ENCODE measurements at places on chromosomes 2 and 18.
A peak's percentile ranks its signal among the peaks of the same experiment; 100 is the strongest.

- H3K27ac ChIP-seq: no peak overlapping the region
- H3K4me1 ChIP-seq: no peaks in the 10 kb centered on the region
- 0 out of 2 replicates have a peak, but pooled peaks cover 4% of the 10 kb centered on the region for H3K27me3 ChIP-seq
These were observed 17.9 kb downstream of the B3GNT7 start for GRCh38 chr2:231413456-231413855.

DNA sequence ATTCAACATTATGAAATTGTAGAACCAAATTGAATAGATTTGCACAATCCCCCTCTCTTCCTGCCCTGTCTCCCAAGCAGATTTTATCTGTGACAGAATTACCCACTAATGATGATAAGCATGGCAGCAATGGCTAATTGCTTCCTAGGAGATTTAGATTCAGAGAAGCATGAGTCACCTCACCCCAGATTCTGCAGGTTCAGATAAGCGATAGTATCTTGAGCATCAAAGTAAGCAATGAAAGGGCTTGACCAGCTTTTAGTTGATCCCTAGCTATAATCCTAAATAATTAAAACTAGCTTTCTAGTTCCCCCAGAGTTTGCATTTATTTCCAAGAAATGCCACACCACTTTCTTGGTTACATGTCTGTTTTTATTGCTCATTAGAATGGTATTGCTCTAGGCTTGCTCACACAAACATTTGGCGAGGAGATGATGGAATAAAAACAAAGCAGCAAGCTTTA, 204.3 kb downstream of the GULP1 start:
- H3K36me3 ChIP-seq: no peaks in the 10 kb centered on the region
- H3K27ac ChIP-seq: 0 out of 2 replicates have a peak overlapping the region, but pooled peaks have one; percentile 8
- H3K4me1 ChIP-seq: peaks cover 28% of the 10 kb centered on the region
- peak; percentile 77 for DNase-seq
- H3K4me3 ChIP-seq: no peak overlapping the region

- no peak overlapping the region for H3K27ac ChIP-seq
- H3K4me3 ChIP-seq: no peak overlapping the region
- no peaks in the 10 kb centered on the region for H3K36me3 ChIP-seq
- H3K27me3 ChIP-seq: no peaks in the 10 kb centered on the region
These were observed 17.1 kb downstream of the PRKD3 start for GRCh38 chr2:37307500-37307899.

DNA sequence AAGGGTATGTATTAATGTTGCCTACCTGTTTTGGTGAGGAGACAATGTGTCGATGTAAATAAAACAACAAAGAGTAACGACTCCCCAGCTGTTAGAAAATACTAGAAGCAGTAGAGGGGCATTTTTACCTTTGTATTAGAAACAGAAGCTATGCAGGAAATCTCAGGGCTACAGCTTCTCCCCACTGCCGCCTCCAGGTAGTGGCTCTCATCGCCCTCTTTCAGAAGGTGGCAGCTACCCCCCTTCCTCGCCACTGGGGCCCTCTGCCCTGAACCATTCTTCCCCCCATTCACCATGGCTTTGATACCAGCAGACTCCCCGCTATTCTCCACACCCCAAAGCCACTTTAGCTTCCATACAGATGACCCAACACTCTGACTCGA, 6.7 kb downstream of the PLA2R1 start:
- peaks cover 39% of the 10 kb centered on the region for H3K4me1 ChIP-seq
- no peak for DNase-seq
- H3K27me3 ChIP-seq: no peaks in the 10 kb centered on the region
- no peaks in the 10 kb centered on the region for H3K36me3 ChIP-seq

DNA sequence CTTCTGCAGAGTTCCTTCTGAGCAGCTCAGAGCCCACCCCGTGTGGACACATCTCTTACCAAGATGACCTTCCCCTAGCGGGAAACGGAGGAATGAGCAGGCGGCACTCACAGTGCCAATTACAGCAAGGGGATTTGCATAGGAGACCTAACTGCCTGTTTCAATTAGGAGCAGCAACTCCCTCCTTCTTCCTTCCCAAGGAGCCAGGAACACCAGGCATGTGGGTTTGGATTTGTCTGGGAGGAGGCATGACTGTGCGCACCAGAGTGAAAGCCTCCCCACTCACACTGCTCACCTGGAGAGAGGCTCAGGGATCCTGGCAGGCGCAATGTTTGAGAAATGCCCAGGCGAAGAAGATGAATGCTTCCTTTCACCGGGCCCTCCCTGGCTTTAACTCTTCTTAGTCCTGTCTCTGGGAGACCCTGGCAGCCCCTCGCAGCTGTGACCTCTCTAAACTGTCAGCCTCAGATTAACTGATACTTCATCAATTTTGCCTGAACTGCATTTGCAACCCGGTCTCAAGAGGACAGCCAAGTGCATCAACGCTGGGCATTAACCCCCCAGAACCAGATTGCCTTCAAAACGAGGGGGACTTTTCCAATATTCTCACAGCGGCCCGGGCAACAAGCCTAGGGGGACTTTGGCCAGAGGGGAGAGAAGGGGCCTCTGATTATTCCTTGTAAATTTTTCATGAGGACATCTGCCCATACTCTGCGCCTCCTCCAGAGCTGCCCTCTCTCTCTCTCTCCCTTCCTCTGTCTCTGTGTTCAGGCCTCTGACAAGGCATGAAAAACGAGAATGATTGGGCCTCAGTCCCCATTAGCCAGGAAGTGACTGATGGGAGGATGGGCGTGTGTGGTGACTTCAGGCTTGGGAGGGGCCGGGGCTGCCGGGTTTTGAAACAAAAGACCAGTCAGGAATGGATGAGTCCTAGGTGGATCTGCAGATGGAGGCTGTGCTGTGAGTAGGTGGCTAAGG, 93.8 kb downstream of the CMPK2 start:
- DNase-seq: no peak
- no peak overlapping the region for H3K4me3 ChIP-seq

- H3K27me3 ChIP-seq: no peaks in the 10 kb centered on the region
- peak overlapping the region; percentile 65 for H3K27ac ChIP-seq
- H3K36me3 ChIP-seq: no peaks in the 10 kb centered on the region
- peak; percentile 82 for DNase-seq
- no peak overlapping the region for H3K4me3 ChIP-seq
These were observed 29.4 kb upstream of the EIF2AK3 start for GRCh38 chr2:88656690-88657089.

- no peak overlapping the region for H3K4me3 ChIP-seq
- no peaks in the 10 kb centered on the region for H3K27me3 ChIP-seq
- no peak overlapping the region for H3K27ac ChIP-seq
- no peaks in the 10 kb centered on the region for H3K4me1 ChIP-seq
These were observed 57.7 kb downstream of the TSHZ1 start for GRCh38 chr18:75268364-75268646.

DNA sequence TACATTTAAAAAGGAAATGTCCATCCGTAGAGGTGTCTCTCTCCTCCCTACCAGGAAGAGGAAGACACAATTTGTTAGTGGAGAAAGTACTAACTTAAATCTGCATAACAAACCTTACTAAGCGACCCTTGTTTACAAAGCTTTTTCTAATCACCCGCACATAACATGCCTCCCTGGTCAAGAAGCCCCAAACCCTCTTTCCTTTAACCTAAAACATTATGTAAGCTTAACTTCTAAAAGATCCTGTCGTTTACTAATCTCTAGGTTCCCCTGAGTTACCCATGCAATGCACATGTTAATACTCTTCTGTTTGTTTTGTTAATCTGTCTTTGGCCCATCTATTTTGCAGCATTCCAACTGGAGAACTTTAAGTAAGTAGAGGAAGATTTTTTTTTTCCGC, 630.3 kb upstream of the NRXN1 start:
- no peak for DNase-seq
- no peaks in the 10 kb centered on the region for H3K27me3 ChIP-seq
- no peak overlapping the region for H3K27ac ChIP-seq
- no peak overlapping the region for H3K4me3 ChIP-seq
- no peaks in the 10 kb centered on the region for H3K36me3 ChIP-seq
- no peaks in the 10 kb centered on the region for H3K4me1 ChIP-seq

- H3K27me3 ChIP-seq: no peaks in the 10 kb centered on the region
- no peaks in the 10 kb centered on the region for H3K36me3 ChIP-seq
- no peak overlapping the region for H3K4me3 ChIP-seq
These were observed 88.3 kb upstream of the HS6ST1 start for GRCh38 chr2:128406736-128407554.

GRCh38 chr2:20438334-20439192, 8.3 kb upstream of the RHOB start:
- H3K27me3 ChIP-seq: no peaks in the 10 kb centered on the region
- H3K4me1 ChIP-seq: peaks cover 9% of the 10 kb centered on the region
- DNase-seq: peak; percentile 90
- no peak overlapping the region for H3K4me3 ChIP-seq
- no peaks in the 10 kb centered on the region for H3K36me3 ChIP-seq
- no peak overlapping the region for H3K27ac ChIP-seq

DNA sequence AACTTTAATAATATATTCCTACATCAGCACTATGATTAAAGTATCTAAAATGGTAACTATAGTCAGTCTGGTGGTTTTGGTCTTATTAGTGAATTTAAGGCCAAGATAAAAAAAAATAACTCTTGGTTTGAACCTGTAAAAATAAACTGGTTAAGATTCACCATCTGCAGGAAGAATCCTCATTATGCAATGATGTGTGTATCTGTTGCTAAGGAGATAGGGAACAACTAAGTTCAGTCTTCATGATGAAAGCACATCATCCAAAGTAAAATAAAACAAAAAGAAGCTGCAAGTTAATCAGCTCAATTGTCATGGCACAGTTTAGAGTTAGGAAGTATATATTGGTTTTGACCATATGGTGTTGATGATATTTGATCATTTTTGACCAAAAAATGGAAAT, 466.0 kb downstream of the NYAP2 start:
- no peak overlapping the region for H3K4me3 ChIP-seq
- no peaks in the 10 kb centered on the region for H3K27me3 ChIP-seq
- no peaks in the 10 kb centered on the region for H3K4me1 ChIP-seq
- no peaks in the 10 kb centered on the region for H3K36me3 ChIP-seq

DNA sequence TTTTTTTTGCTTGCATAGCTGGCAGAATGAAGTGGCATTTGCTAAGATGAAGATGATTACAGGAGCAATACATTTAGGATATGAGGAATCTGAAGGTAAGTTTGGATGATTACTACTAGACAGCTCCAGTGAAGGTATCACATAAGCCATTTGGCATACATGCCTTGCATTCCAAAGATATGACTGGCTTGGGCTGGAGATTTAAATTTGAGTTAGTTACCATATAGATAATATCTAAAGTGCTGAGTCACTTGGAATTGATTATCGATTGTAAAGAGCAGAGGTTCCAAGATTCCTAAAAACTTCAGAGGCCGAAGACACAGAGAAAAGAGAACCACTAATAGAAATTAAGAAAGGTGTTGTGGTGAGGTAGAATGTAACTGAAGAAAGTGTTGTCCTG, 1026.4 kb downstream of the DSC3 start:
- H3K27ac ChIP-seq: no peak overlapping the region
- H3K27me3 ChIP-seq: no peaks in the 10 kb centered on the region
- no peak overlapping the region for H3K4me3 ChIP-seq
- DNase-seq: no peak
- peaks cover 5% of the 10 kb centered on the region for H3K4me1 ChIP-seq

GRCh38 chr2:152099367-152100050, 665 bp upstream of the CACNB4 start:
- peaks cover 68% of the 10 kb centered on the region for H3K27me3 ChIP-seq
- H3K36me3 ChIP-seq: no peaks in the 10 kb centered on the region
- peak overlapping the region; percentile 70 for H3K4me3 ChIP-seq

DNA sequence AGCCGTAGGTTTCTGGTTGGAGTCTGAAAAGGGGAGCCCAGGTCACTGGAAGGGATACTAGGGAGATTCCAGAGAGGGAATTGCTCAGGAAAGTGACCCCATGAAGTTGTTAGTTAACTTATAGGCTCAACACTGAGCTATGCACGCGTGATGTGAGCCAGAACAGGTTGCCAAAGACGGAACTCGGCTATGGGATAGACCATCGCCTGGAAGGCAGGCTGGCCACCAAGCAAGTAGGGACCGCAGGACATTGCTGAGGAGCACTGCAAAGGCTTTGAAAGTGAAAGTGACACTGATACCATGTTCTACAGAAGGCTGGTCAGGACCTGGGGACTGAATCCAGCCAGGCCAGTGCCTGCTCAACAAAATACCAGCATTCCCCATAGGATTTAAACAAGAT, 7.3 kb downstream of the FARP2 start:
- no peak overlapping the region for H3K27ac ChIP-seq
- H3K36me3 ChIP-seq: no peaks in the 10 kb centered on the region

DNA sequence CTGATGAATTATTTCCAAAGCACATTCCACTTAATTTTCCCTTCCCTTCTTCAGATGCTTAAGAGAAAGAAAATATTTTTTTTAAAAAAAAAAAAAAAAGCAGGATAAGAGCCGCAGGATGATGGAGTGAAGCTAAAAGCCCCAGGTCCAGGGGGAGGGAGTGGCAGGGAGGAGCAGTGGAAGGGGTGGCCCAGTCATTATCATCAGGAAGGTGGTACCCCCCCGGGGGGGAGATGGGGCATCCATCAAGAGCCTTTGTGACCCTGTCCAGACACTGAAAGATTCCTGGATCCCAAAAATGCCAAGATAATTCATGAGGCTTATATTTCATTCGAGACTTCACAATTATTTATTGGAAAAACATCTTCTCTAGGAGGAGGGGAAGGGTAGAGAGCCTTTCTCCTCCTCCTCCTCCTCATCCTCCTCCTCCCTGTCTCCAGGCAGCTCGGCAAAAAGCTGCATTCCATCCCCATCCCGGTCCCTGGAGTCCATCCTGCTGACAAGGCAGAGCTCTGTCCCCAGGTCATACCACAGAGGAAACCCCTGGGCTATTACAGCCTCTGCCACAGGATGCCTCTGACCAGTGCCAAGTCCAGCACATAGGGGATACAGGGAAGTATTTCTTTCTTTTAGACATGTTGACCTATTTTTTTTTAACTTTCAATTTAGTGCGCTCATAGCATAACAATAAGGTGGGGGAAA, 125.3 kb downstream of the TWIST2 start:
- H3K4me3 ChIP-seq: peak overlapping the region; percentile 42
- H3K4me1 ChIP-seq: peaks cover 27% of the 10 kb centered on the region
- peak; percentile 64 for DNase-seq
- H3K27ac ChIP-seq: peak overlapping the region; percentile 77
- H3K36me3 ChIP-seq: no peaks in the 10 kb centered on the region

DNA sequence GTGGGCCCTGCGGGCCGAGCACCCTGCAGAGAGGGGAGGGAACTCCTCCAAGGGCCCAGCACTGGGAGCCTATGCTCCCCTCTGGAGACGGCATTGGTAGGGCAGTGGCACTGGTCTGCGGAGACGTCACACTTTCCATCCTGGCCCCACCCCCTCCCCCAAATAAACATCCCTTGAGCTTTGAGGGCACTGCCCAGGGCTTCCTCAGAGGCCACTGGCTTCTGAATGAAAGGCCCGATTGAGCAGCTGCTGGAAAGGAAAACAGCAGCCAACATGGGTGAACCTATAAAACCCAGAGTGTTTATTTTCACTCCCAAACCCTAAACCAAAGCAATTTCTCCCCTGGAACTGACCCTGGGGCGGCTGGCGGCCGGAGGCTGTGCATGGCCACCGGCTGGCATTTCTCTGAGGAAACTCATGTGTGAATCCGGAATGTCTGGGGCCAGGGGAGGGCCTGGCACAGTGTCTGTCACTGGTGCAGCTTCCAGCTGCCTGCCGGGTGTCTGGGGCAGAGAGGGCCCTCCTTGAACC, 138.9 kb downstream of the DYSF start:
- H3K36me3 ChIP-seq: no peaks in the 10 kb centered on the region
- DNase-seq: no peak
- no peaks in the 10 kb centered on the region for H3K4me1 ChIP-seq
- no peak overlapping the region for H3K27ac ChIP-seq
- no peak overlapping the region for H3K4me3 ChIP-seq

All from GM23248 (cell line).